Liver (tissue), 10 donors: ENCODE measurements at places on chromosomes 1 and 21.

GRCh38 chr1:233114860-233115259 lies 164.4 kb downstream of the NTPCR start:
- no peaks in the 10 kb centered on the region for H3K4me1 ChIP-seq
- H3K27me3 ChIP-seq, result no peaks in the 10 kb centered on the region
- no peaks in the 10 kb centered on the region for H3K36me3 ChIP-seq
- H3K27ac ChIP-seq, result no peak overlapping the region
- H3K4me3 ChIP-seq, result no peak overlapping the region
- no peak for DNase-seq

- no peaks in the 10 kb centered on the region for H3K27me3 ChIP-seq
- DNase-seq, result peak; percentile 45
- H3K36me3 ChIP-seq, result no peaks in the 10 kb centered on the region
- peaks cover 18% of the 10 kb centered on the region for H3K4me1 ChIP-seq
- H3K4me3 ChIP-seq, result no peak overlapping the region
Measured at GRCh38 chr1:205438213-205439158, 16.6 kb upstream of the LEMD1 start.

DNA sequence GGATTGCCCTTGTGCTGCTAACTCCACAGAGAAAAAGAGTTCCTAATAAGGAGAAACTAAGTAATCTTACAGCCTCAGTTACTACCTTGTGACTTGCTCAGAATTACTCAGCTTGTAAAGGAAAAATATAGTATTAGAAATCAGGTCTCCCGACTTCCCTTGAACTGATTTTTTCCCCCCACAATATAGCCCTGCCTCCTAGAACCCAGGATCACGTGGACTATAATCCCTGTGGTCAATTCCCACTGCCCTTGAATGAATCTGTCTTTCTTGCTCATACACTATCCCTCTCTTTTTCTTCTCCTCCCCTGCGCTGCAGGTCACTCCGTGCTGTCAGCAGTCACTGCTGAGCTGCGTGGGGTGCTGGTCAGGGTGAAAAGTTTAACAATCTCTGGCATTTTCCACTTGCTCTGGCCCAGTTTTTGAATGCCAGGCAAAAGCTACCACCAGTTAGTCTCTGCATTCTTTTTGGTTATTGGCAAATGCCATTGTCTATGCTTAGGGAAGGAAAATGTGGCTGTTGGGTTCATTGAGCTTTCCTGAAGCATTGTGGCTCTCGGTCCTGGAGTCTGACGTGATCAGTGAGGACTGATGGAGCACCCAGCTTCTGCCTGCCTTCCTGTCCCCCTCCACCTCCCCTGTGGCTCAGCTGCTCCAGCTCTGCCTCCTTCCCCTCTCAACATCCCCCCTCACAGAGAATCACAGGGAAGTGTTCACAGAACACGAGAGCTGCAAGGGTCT lies 1.9 kb upstream of the MYOC start:
- H3K4me3 ChIP-seq, result no peak overlapping the region
- no peaks in the 10 kb centered on the region for H3K27me3 ChIP-seq
- peak overlapping the region; percentile 94 for H3K27ac ChIP-seq
- H3K4me1 ChIP-seq, result peaks cover 15% of the 10 kb centered on the region

- H3K27me3 ChIP-seq, result no peaks in the 10 kb centered on the region
- H3K27ac ChIP-seq, result no peak overlapping the region
- DNase-seq, result no peak
- no peaks in the 10 kb centered on the region for H3K36me3 ChIP-seq
Measured at GRCh38 chr1:89951766-89952604, 42.9 kb upstream of the ZNF326 start.

DNA sequence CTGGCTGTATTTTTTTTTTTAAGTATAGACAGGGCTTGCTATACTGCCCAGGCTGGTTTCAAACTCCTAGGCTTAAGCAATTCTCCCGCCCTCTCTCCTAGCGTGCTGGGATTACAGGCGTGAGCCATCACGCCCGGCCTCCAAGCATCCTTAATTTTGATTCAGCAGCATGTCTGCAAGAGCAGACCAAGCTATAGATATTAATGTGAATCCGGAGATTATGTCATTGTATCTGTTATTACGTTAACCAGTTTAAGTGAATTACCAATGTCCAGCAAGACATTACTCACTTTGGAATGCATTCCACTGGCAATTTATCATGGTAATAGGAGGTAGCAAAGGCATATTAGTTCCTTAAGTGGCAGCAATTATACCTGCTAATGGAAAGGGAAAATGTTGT lies 179.7 kb downstream of the CHRM3 start:
- H3K27ac ChIP-seq, result no peak overlapping the region
- H3K4me3 ChIP-seq, result no peak overlapping the region
- no peaks in the 10 kb centered on the region for H3K4me1 ChIP-seq
- no peaks in the 10 kb centered on the region for H3K27me3 ChIP-seq
- DNase-seq, result no peak

- no peak for DNase-seq
- H3K4me3 ChIP-seq, result no peak overlapping the region
- H3K27me3 ChIP-seq, result no peaks in the 10 kb centered on the region
- peaks cover 7% of the 10 kb centered on the region for H3K4me1 ChIP-seq
- H3K27ac ChIP-seq, result no peak overlapping the region
- H3K36me3 ChIP-seq, result no peaks in the 10 kb centered on the region
Measured at GRCh38 chr1:25476186-25477097, 45.7 kb downstream of the MACO1 start.

DNA sequence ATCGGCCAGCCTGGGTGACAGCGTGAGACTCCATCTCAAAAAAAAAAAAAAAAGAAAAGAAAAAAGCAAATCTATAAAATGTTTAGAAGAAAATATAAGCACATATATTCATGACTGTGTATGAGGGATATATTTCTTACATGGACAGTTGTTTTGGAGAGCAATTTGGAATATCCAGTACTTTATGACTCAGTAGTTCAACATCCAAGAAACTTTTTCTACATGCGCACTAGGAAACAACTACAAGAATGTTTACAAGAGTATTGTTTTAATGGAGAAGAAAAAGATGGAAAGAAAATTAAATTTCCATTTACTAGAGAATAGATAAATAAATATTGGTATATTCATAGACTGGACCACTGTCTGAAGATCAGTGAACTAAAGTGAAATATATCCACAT lies 77.5 kb downstream of the MAST2 start:
- H3K4me3 ChIP-seq, result no peak overlapping the region
- no peaks in the 10 kb centered on the region for H3K27me3 ChIP-seq
- H3K27ac ChIP-seq, result no peak overlapping the region
- H3K4me1 ChIP-seq, result peaks cover 2% of the 10 kb centered on the region
- no peaks in the 10 kb centered on the region for H3K36me3 ChIP-seq

GRCh38 chr1:159859767-159860322 lies 2.6 kb downstream of the VSIG8 start:
- H3K4me1 ChIP-seq, result no peaks in the 10 kb centered on the region
- H3K27me3 ChIP-seq, result no peaks in the 10 kb centered on the region
- no peak overlapping the region for H3K27ac ChIP-seq
- H3K4me3 ChIP-seq, result no peak overlapping the region
- no peak for DNase-seq
